ENCODE measurements at places on chromosomes 6 and 20.

DNA sequence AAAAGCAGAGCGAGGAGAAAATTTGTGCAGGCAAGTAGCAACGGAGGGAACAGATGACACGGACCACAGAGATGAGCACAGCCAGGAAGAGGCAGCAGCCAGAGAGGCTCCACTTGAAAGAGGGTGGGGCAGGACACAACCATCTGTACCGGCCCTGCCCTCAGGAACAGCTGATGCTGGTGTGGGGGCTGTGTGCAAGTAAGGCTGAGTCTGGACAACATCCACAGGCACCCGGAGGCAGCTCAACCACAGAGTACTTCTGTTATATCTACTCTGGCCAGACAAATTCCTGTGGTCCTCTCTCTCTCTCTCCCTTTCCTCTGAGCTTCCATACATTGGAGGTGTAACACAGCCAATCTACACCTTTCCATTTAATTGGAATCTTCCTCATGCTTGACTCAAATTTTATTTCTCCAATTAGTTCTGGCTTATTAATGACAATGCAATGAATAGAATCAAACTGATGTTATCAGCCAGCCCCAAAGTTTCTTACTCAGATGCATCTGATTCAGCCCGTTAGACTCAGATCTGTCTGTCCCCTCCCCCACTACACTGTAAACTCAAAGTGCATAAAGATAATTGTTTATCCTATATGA is 24.9 kb downstream of the KIF13A start:
- DNase-seq: no peak

DNA sequence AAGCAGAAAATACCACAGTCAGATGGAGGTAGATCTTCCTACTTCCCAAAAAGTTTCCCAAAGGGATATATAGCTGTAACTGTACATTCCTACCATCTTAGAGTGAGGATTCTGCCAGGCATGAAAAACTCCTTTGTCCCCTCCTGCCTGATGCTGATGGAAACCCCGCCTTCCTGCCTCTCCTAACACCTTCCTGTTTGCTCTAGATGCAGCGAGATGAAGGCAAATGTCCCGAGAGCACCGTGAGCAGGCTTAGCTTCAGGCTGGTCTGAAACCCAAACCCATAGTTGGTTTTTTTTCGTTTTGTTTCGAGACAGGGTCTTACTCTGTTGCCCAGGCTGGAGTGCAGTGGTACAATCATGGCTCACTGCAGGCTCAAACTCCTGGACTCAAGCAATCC is 55.6 kb downstream of the MYB start:
- no peak for DNase-seq

DNA sequence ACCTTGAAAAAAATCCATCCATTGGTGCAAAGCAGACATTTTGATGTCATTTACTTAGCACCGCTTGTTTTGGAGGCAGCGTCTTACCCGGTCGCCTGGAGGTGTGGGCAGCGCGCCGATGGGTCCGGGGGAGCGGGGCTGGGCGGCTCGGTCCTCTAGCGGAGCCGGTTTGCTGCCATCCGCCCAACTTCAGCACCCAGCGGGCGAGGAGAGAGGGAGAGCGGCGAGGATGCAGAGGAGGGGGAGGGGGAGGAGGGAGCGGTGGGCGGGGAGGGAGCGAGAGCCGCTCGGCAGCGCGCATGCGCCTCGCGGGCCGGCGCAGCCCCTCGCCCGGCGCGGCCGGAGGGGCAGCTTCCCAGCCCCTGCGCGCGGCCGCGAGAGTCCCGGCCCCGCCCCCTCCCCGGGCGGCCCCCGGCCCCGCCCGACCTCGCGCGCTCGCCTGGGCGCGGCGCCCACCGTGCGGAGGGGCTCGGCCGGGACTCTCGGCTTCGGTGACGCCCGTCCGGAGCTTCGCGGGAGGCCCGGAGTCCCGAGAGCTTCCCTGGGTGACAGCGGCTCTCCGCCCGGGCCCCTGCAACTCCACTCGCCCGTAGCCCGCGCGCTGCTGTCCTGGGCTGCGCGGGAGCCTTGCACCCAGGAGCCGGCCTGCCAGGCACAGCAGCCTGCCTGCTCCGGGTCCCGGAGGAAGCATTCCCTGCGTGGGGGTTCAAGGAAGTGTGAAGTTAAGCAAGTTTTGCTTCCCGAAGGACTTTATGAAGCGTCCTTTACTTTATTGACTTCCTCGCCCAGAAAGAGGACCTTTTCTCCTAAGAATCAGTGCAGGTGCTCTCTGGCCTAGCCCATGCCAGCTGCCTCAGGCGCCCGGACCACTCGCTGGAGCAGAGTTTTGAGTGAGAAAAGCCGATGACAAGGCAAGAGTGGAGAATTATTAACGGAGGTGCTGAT is at the start of gene RGS17:
Gene RGS17 (minus strand): TSS at position 246 of the 945 bp plus-strand sequence. CDS start 87,264 bp downstream, outside the sequence.
- DNase-seq: no peak

DNA sequence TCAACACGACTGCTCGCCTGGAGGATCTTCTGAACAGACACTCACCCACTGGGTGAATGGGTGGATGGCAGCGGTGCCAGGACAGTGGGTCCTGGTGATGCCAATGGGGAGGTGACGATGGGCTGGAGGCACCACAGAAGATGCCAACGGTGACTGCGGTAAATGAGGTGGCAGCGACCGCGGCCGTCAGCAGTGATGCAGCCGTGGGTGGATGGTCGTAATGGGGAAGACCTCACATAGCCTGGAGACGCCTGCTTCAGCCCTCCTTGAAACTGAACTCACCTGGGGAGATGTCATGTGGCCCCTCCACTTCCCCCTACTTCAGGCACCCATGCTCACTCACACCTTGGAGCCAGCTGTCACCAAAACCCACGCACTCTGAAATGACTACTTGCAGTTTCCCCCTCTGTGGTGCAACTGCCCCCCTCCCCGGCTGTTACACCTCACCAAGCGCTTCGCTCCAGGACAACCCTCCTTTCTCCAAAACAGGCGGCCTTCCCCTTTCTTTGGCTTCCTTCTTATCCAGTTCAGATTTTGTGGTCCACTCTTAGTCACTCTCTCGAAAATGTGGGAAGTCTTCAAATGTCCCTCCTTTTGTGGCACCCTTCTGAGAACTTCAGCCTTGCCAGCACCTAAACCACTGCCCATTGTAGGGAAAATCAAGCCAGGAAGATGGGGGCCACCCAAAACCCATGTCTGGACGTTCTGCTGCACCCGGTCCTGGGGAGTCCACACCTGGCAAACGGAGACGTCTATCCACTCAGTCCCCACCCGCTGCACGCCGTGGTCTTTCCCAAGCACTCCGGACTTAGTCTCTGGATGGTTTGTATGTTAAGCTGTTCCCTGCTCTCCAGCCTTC is 10.4 kb upstream of the ABHD16B start:
- peak; percentile 68 for DNase-seq

GRCh38 chr6:131372535-131372934 is 200.5 kb upstream of the ARG1 start:
- no peak for DNase-seq

GRCh38 chr6:1729750-1730140 is 120.0 kb downstream of the FOXC1 start:
- no peak for DNase-seq

DNA sequence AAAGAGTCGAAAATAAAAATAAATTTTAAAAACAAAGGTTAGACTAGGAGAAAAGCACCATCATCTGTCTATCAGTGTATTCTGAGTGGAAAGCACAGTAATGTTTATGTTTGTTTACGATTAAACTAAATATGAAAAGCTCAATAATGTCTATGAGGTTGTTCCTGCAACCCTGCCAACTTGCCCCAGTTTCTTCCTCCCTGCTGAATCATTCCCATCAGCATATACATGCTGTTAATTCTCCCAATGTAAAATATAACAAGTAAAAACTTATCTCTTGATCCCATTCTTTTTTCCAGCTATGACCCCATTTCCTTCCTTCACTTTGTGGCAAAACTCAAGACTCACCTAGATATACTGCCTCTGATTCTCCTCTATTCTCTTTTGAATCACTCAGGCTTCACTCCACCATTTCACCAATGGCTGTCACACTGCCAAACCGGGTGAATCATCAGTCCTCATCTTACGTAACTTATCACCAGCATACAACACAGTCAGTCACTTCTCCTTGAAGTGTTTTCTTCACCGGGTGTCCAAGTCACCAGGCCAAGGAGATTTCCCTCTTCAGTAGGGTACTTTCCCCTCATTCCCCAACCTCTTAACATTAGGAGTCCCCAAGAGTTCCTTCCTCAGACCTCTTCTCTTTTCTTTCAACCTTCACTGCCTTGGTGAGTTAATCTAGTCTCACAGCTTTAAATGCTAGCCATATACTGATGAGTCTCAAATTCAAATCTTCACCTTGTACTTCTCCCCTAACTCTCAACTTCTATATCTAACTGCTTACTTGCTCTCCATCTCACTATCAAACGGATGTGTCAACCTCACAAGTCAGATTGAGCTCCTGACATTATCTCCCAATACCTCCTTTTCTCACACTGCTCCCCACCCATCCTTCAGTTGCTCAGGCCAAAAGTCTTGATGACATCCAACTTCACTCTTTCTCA is 6.2 kb downstream of the TMEM242 start:
- peak; percentile 8 for DNase-seq

DNA sequence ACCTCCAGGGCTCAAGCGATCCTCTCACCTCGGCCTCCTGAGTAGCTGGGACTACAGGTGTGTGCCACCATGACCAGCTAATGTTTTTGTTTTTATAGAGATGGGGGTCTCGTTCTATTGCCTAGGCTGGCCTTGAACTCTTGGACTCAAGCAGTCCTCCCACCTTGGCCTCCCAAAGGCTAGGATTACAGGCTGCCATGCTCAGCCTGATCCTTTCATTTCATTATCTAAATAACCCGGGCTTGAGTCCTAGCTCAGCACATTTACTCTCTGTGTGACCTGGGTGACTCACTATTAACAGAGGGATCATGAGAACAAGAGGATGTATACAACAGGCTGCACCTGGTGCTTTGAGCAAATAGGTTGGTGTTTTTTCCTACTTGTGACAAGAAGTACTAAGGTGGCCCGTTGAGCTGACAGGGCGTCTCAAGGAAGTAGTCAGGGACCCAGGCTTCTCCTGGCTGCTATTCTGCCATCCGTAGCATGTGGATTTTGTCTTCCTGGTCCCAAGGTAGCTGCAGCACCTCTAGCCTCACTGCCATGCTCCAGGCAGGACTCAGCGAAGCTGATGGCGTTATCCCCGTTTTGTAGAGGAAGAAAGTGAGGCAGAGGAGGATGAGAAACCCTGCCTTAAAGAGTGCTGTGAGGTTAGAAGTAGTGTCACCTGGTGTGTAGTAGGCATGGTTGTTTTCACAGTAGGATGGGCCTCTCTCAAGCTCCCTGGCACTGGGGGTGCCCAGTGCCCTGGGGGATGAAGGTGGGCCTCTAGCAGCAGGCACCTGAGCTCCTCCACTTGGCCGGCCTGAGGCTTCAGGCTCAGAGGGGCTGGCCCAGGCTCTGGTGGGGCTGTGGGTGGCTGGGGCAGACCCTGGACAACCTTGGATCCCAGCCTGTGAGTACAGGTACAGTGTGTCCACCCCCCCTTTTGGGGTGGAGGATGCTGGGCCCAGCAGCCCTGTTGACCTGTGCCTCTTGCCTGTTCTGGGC is 62.4 kb downstream of the ADNP start:
- DNase-seq: no peak

GRCh38 chr6:90874931-90875330 is 288.1 kb upstream of the MAP3K7 start:
- no peak for DNase-seq

- peak; percentile 16 for DNase-seq
These were observed at the start of gene RCAN2 for GRCh38 chr6:46491201-46491627. TSS of gene RCAN2 (minus strand) at chr6:46491449.

DNA sequence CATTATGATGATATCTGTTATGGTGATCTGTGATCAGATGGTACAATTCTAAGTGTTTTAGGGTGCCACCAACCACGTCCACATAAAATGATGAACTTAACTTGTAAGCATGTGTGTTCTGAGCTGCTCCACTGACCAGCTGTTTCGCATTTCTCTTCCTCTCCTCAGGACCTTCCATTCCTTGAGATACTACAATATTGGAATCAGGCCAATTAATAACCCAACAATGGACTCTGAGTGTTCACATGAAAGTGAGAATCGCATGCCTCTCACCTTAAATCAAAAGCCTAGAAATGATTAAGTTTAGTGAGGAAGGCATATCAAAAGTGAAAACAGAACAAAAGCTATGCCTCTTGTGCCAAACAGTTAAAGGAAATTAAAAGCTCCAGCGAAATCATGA is 114.6 kb downstream of the MAN1A1 start:
- DNase-seq: no peak

DNA sequence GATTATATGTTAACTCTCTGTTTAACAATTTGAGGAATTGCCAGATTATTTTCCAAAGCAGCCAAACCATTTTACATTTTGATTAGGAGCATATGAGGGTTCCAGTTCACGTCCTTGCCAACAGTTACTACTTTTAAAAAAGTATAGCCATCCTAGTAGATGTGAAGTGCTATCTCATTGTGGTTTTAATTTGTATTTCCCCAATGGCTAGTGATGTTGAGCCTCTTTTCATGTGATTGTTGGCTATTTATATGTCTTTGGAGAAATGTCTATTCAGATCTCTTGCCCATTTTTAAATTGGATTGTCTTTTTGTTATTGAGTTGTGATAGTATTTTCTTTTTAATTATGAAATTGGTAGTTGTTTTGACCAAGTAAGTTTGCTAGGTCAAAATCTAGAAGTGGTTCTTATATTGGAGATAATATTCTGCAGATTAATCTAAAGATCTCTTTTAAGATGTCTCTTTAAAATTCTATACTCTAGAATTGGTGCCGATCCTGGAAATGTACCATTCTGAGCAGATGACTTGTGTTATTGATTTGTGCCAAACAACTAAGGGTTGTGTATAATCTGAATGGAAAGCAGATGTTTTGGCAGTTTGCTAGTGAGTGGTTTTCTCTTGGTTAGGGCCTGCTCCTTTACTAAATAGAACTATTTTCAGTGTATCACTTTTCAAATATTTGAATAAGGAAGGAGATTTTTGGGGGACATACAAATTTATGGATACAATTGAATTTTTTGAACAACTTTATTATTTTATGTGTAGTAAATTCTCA is 99.5 kb downstream of the CDKAL1 start:
- no peak for DNase-seq

DNA sequence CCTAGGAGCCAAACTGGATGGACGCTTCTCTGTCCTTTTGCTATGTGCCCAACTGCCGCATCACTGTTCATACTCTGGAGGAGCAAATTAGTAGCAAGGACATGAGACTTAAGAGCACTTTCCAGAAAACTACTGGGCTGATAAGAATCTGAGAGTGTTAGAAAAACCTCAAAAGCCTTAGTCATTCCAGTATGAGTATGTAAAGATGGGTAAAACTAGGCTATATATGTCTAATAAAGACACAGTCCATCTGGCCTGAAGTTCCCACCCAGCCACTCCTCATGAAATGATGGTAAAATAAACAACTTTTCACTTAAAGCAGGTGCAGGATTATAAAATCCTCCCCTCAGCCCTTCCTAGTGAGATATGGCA is 30.6 kb downstream of the SHLD1 start:
- DNase-seq: no peak

GRCh38 chr6:144578385-144579350 is 293.5 kb downstream of the UTRN start:
- no peak for DNase-seq

- DNase-seq: no peak
These were observed 5.3 kb downstream of the MAN1A1 start for GRCh38 chr6:119344306-119344705.

- DNase-seq: no peak
These were observed 90.9 kb downstream of the CEP162 start for GRCh38 chr6:84136364-84137050.
